Central memory CD8-positive, alpha-beta T cell (primary cell): ENCODE measurements at places on chromosomes 4 and X.

- no peak for DNase-seq
Observed at GRCh38 chrX:151996347-151996746, 21.9 kb upstream of the GABRE start.

- no peak for DNase-seq
Observed at GRCh38 chr4:125062115-125063050, 252.4 kb upstream of the FAT4 start.

GRCh38 chr4:156915221-156915620 lies 56.4 kb downstream of the PDGFC start:
- no peak for DNase-seq

DNA sequence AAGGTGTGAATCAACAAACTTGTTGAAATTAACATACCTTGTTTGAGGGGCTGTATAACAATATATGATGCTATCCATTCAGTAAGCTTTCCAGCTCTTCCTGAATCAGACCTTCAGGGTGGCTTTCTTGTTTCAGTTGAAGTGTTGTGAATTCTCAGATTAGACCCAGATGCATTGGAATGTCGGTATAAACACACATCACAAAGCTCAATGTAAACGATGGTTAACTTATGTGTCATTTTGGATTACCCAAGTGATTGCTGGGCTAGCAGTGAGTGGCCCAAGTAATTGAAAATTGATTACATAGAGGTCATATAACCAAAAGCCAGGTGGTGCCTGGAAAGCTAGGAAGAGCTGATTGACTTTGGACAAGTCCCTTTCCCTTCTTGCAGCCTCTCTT lies 115.0 kb downstream of the SHROOM4 start:
- no peak for DNase-seq
